ENCODE measurements at places on chromosomes 5 and 9. TPM values are rescaled to one million over a fixed set of nuclear protein-coding genes. Genes with fewer than 3 reads are reported as not detected.
A peak's percentile ranks its signal among the peaks of the same experiment; 100 is the strongest.

Gene SPATA31D4
- not detected for polyA plus RNA-seq

Gene ROPN1L
- not detected for polyA plus RNA-seq

Gene PLPPR1
- polyA plus RNA-seq = 1.2 TPM

DNA sequence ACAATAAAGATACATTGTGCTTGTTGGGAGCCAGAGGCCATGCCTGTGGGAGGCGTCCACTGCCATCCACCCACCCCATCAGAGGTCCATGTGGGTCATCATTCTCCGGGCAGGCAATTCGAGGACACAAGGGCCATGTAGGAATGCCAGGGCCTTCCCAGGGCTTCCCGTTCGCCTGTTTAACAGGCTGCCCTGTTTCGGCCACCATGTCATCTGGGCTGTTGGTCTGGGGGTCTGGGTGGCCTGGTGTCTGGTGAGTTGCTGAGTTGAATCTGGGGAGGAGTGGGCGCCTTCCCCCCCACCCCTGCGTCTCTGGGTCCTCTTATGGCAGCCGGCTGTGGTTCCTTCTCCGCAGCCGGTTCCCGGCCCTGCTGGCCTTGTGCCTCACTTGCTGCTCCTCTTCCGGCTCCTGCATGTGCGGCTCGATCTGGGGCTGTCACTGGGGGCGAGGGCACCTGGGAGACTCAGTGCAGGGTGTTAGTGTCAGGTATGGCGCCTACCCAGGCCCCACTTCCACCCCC lies 117.4 kb downstream of the WNK2 start:
- no peak for DNase-seq

Gene HTR1A
- not detected for polyA plus RNA-seq

Gene FBN2
- polyA plus RNA-seq = 1,356 TPM

Gene PCDH12
- 0.44 TPM for polyA plus RNA-seq

Gene ERAP2
- 0.35 TPM for polyA plus RNA-seq

Gene SLC6A19
- 0.32 TPM for polyA plus RNA-seq

Gene RASEF
- polyA plus RNA-seq = 0.27 TPM

Gene OR13F1
- polyA plus RNA-seq = not detected

- no peak for DNase-seq
Measured at GRCh38 chr5:17713301-17713700, 79.0 kb downstream of the TAF11L14 start.

- DNase-seq = no peak
Measured at GRCh38 chr9:36566813-36567221, 5.9 kb upstream of the MELK start.

DNA sequence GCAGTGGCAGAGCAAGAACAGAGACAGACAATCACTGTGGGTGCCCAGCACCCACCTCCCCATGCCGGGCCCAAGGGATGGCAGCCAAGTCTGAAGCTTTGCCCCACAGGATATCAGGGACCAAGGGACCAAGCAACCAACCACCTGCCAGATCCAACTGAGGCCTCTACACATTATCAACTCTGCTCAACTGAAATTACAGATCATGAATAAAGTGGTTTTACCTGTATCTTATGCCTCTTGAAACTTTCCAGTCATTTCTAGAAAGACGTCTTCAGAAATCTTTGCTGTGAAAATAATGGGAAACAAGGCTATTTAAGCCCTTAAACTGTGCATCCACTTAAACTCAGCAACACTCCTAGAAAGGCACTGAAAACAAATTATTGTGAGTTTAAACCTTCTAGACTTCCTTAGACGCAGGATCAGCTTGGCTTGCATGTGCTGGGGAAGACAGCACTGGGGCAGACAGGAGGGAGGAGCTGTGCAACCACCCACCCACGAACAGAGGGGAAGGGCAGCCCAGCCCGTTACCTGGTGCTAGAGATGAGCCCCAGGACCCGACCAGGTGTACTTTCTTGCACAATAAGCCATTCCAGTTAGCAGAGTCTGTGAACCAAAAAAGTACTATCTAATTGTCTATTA lies 80.0 kb downstream of the SEMA4D start:
- no peak for DNase-seq

Gene C5orf58
- not detected for polyA plus RNA-seq

Gene ZFR
- 66.5 TPM for polyA plus RNA-seq

Gene PROB1
- polyA plus RNA-seq = 20.5 TPM

Gene SPATA31C1
- polyA plus RNA-seq = not detected

DNA sequence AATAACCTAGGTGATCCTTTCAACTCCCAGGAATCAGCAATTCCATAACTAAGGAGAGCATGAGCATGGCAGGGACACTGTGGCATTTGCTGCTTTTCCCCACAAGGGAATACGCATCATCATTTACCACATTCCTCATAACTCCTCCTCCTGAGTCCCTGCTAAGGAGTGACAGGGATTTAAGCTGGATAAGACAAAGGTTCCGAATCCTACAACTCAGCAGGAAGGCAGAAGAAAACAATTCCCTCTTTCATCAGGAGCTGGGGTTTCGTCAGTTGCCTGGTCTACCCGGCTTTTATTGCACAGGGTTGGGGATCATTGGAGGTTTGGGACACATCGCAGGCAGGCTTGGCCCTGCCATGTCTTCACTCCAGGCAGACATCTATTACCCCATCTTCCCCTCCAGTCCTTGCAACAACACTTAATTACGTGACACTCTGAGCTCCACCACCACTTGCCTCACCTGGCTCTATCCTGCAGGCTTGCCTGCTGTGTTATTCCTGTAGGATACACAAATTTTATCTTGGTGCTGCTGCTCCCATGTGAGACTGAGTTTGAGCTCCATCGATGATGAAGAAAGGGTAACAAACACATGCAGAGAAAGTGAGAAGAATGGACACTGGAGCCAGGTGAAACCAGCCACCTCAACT lies 563.0 kb upstream of the KLF4 start:
- no peak for DNase-seq

Gene MED27
- 69.2 TPM for polyA plus RNA-seq

DNA sequence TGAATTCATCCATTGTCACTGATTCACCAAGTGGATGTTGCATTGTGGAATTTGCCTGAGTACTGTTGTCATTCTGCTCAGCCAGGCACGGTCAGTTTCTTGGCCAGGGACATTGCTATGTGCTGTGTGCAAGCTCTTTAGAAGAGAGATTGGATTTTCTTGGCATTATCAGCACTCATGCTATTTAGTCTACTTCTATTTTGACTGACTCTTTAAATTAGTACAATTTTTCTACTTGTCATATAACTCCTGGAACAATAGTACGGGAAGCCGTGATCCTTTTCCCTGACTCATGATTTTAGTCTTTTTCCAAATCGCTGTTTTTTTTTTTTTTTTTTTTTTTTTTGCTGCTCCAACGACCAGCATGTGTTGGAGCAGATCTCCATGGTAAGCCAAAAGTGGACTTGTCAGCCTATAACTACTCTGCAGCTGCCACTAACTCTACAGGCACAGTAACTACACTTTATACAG lies 129.7 kb downstream of the CDC42SE2 start:
- peak; percentile 36 for DNase-seq

DNA sequence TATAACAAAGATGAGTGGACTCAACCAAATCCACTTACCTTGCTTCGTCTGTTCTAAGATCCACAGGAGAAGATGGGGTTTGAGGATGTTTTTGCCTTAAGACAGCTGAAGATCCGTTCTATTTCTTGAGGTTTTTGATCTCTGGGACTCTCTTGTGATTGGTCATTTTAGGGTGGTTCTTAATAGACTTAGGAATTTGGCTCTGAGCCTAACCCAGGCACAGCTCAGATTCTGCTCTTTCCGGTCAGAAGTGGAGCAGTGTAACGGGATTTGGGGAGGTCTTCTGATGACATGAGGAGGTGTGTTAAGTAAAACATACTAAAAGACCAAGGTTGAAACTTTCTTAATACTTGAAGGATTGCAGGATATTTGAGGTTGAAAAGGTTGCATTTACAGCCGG lies 166.9 kb downstream of the DMRT2 start:
- no peak for DNase-seq

Gene S100Z
- 1.3 TPM for polyA plus RNA-seq

DNA sequence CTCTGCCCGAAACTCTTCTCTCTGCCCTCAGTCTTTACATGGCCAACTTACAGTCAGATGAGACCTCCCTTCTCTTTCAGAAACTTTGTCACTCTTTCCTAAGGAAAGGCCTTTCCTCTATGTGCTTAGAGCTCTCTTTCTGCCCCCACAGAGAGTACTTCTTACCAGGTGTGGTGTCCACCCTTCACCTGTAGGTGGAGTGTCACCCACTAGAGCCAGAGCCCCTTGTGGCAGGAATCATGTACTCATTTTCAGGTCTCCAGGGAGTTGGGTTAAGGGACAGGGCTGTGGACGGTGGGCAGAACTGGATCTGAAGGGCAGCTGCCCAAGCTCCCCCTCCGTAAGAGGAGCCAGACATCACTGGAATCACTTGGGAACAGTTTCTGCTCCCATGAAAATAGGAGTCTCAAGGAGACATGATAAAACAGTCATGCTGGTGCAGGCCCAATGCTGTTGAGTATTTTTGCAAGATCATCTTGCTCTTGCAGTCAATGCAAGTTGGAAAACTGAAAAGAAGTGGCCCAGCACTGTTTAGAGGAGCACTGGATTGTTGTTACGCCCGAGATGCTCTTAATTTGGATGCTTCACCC lies 436.7 kb downstream of the ZSWIM6 start:
- DNase-seq = peak; percentile 47

Gene SARDH
- polyA plus RNA-seq = 8.5 TPM

DNA sequence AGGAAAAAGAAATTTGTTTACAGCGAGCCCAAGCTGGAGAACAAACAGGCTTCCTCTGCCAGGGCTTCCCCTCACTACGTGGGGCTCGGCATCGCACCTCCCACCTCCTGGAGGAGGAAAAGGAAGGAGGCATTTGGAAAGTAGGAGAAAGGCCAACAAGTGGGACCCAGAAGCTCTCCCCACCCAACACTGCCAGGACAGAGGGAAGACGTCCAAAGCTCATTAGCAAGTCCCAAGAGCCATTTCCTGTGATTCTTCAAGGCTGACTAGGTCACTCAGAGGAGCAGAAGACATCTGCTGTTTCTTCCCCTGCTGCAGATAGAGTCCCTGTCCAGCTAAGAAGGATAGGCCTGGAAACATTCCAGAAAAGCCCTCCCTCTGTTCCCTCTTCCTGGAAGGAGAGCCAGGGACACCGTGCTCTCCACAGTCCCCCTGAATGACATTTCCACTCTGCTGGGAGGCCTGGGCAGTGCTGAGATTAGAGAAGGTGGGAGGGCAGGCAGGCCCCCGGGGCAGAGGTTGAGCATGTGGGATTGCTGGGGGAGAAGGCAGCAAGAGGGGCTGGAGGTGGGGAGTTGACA lies 57.0 kb upstream of the NEURL1B start:
- no peak for DNase-seq

Gene MAP1B
- 95.6 TPM for polyA plus RNA-seq

Gene DRD1
- polyA plus RNA-seq = 0.96 TPM

GRCh38 chr5:177604656-177605055 lies 4.7 kb downstream of the B4GALT7 start:
- DNase-seq = no peak

DNA sequence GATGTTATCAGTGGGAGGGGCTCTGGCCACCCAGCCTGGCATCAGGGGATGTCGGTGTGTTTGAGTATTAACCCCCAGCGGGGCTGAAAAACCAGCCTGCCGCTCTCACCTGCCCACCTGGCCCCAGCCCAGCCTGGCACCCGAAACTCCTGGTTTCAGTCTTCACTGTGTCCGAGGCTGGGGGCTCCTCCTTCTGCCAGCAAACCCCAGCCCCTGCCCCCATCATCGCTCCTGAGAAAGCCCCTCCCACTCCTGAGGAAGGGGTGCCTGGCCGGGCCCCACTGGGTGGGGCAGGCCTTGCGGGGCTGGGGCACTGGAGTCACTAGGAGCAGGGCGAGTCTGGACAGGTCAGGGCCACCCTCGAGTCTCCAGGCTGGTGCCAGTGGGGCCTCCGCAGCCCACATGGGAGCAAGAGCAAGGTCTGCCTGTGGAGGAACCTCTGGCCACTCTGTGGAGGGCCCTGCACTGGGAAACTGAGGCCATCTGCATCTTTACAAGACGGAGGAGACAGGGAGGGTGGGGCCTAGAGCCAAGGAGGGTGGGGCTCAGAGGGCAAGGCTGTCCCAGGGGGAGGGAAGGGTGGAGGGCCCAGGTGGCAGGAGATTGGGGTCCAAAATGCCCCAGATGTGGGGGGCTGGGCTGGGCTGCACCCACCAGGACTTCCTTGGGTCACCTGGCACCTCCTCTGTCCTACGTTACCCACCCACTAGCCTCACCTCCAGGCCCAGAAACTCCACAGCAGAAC lies 51.5 kb upstream of the NOTCH1 start:
- no peak for DNase-seq

Gene SLC6A3
- not detected for polyA plus RNA-seq

DNA sequence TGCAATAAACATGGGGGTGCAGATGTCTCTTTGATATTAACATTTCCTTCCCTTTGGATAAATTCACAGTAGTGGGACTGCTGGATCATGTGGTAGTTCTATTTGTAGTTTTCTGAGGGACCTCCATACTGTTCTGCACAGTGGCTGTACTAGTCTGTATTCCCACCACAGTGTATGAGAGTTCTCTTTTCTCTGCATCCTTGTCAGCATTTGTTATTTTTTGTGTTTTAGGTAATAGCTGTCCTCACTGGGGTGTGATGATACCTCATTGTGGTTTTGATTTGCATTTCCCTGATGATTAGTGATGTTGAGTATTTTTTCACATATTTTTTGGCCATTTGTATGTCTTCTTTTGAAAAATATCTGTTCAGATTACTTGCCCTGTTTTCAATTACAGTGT lies 562.5 kb downstream of the CSNK1G3 start:
- DNase-seq = no peak

GRCh38 chr5:9847631-9848030 lies 217.5 kb upstream of the TAS2R1 start:
- DNase-seq = no peak

Gene EFCAB9
- polyA plus RNA-seq = not detected

- DNase-seq = peak; percentile 92
Measured at GRCh38 chr5:171418982-171419687, at the start of gene FGF18. Gene FGF18 (plus strand): TSS chr5:171419647. CDS start chr5:171420200, 553 bp downstream.

Gene TEK
- 2.5 TPM for polyA plus RNA-seq

DNA sequence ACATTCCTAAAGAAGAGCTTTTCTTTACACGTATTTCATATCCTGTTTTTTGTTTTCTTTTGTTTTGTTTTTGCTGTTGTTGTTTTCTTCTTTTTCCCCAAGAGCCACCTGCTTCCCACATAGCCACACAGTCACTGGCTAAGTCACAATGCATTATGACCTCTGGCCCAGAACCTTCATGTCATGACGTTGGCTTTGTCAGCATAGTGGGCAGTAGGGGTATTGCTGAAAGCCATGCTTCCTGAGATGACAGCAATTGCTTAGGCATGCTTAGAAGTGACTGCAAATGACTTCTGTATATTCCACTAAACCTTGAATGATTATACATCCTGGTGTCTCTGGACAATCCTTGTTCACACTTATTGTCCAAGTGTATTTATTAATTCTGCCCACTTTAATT lies 375.8 kb downstream of the TAF11L14 start:
- DNase-seq = no peak

- no peak for DNase-seq
Measured at GRCh38 chr5:133775584-133776304, 163.4 kb upstream of the FSTL4 start.

Measured in cardiac muscle cell (in vitro differentiated cells and primary cell).